ENCODE measurements at places on chromosomes 2 and 18.

- no peak for DNase-seq
These were observed 254.8 kb downstream of the TGIF1 start for GRCh38 chr18:3704556-3705344.

DNA sequence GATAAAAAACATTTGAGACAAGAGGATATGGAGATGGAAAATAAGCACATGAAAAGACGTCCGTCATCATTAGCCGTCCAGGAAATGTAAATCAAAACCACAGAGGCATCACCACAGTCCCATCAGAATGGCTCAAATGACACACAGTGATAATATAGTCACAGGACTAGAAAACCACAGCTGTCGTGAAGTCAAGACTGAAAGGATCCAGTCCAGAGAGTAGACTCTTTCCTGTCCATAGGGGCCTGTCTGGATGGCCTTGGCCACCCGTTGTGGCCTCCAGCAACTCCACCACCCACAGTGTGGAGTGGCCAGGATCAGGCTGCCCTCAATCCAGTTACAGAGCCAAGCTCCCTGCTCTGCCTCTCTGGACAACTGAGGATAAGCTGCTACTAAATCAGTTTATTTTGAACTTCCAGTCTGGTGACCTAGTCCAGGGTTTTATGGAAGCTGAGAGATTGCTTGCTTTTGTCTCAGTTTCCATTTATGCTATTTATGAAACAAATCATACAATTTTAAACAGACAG, 60.4 kb downstream of the RHOB start:
- DNase-seq = no peak

DNA sequence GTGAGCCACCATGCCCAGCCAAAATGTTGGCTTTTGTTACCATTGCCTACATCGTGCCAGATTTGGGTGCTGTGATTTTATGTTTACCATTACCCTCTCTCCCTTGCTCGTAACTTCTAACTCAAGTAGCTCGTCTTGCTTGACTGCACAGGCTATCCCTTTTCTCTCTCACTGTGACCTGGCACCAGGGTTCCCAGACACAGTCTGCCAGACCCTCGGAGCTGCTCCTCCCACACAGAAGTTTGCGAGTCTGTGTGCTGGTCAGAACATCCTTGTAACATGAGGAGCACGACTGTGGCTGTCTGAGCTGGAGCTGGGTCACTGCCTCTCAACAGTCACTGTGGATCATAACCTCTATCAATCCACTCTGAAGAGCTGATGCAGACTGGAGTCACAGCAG, 152.5 kb upstream of the ACKR3 start:
- no peak for DNase-seq

DNA sequence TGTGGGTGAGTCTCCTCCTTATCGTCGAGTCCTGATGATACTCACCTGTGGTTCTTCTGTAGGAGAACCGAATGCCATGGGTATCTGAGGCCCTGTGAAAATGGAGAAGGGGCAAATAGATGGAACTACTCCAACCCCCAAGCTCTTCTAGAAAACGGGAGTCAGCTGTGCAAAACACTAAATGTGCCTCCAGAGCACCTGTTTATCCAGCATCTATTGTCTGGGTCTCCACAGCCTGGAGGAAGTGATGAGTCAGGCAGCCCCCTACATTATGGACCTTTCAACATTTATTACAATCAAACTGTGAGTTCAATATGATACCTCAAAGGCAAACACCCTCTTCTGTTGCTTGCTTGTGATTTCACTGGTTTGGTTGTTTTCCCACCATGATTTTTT, 9.8 kb upstream of the LRRFIP1 start:
- no peak for DNase-seq

GRCh38 chr2:123609077-123609476, 416.0 kb upstream of the CNTNAP5 start:
- no peak for DNase-seq

DNA sequence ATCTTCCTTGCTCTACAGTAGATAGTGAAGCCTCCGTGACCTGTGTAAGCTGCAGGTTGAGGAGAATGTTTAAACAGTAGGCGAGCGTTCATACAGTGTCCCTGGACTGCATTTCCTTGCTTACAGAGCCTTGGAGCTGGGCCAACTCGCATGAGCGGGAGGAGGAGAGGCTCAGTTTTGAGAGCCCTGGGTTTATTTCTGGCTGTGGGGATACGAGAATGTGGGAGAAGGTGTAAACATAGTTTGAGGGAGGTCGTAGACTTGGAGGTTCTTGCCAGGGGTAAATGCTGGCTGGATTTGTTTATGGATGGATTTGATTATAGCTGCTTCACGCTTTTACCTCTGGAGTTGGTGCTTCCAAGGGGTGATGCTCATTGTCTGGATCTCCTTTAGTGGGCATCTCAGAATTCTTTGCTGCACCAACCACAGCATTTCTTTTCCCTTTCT, 20.8 kb downstream of the CRIM1 start:
- peak; percentile 26 for DNase-seq

DNA sequence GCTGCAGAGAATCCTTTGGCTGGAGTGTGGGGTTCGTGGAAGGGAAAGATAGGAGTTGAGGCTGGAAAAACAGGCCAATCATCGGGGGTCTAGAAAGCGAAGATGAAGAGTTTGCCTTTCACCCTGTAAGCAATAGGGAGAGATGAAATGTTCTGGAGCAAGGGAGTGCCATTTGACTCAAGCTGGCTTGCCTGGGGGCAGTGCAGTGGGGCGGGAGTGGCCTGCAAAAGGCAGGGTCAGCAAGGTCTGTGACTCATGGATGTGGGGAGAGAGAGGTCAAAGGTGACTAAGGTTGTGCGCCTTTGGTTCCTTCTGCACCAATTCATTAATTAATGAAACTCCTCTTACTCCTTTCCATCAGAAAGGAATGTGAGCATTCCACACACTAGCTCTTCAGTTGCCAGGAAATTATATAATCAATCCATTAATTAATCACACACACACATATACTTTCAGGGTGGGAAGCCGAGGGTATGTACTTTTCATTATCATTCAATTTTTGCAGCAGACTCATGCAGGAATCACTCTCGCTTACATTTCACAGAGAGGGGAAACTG, 227.6 kb downstream of the MYCN start:
- no peak for DNase-seq

- no peak for DNase-seq
These were observed 19.1 kb upstream of the ACMSD start for GRCh38 chr2:134819334-134819733.

DNA sequence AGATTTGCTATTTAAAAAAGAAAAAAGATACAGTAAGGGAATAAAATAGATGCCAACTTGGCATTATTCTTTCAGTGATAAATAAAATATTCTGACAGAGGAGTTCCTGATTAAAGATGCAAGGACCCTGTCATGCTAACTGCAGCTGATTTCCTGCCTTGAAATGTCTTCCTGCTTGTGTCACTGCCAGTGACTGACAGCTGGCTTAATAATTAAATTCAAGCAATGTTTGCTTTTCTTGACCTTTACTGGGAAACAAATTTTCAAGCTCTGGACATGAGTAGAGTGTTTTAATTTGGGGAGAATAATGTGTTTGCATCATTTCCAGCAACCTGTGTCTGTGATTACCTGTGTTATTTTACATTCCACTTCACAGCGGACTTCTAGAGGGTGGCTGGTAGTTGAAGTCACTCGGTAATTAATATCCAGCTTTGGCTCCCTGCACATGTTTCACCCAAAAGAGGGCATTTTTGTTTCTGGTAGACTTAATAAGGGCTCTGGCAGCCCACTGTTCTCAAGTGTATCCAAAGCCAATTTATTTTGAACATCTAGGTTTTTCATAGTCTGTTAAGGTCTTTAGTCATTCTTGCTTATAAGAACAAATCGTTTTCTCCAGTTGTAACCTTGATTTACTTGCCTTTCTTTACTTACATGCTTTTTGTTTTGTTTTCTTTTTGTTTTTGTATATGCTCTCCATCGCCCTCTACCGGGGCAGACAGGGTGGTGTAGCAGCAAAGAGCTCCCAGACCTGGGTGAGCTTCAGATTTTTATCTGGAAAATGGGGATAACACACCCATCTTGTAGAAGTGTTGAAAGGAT, 48.5 kb upstream of the PROKR1 start:
- DNase-seq = peak; percentile 20

GRCh38 chr2:38509947-38510326, 92.8 kb downstream of the HNRNPLL start:
- no peak for DNase-seq

- DNase-seq = no peak
These were observed 68.4 kb downstream of the LIPG start for GRCh38 chr18:49630246-49630699.

DNA sequence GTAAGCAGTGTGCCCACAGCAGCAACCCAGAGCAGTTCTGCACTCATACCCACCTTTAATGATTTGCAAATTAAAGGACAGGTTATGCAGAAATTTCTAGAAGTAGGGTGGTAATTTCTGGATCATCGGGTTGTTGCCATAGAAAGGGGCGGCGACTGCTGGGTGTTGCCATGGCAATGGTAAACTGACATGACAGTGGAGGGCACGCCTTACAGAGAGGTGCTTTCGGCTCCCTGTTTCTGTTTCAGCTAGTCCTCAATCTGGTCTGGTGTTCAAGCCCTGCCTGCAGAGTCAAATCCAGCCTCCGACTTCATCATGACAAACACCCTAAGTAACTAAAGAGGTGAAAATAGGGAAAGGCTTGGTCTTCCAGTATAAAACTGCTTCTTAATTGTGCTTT, 667.7 kb downstream of the SOCS6 start:
- DNase-seq = no peak

GRCh38 chr2:117523267-117523666, 291.2 kb upstream of the DDX18 start:
- DNase-seq = peak; percentile 81

GRCh38 chr2:27019931-27020855, 12.6 kb upstream of the TMEM214 start:
- DNase-seq = peak; percentile 18

GRCh38 chr2:169086893-169087467, 17.6 kb downstream of the DHRS9 start:
- no peak for DNase-seq

DNA sequence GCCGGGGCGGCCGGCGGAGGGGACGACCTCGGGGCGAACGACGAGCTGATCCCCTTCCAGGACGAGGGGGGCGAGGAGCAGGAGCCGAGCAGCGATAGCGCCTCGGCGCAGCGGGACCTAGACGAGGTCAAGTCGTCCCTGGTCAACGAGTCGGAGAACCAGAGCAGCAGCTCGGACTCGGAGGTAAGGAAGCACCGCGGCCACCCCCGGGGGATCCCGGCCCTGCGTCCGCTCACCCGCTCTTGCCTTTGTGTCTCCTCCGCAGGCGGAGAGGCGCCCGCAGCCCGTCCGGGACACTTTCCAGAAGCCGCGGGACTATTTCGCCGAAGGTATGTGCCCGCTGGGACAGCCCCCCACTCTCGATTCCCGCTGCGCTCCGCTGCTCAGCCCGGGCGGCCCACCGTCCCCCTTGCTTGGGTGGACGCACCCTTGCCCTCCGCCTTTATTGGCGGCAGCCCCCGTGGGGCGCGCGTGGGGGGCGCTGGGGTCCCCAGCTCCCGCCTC, 611 bp downstream of the TCF7L1 start:
- DNase-seq = no peak
